ENCODE measurements at places on chromosomes 7 and 10. TPM values are rescaled to one million over a fixed set of nuclear protein-coding genes. Genes with fewer than 3 reads are reported as not detected.
A peak's percentile ranks its signal among the peaks of the same experiment; 100 is the strongest.

The MALRD1 gene
- total RNA-seq: 0.71 TPM

The ZNF853 gene
- total RNA-seq: 25.2 TPM

The NPTX2 gene
- 6.7 TPM for total RNA-seq

The NPFFR1 gene
- 0.47 TPM for total RNA-seq

The TMEM270 gene
- not detected for total RNA-seq

The RGS10 gene
- 10.8 TPM for total RNA-seq

The CRPPA gene
- 2.2 TPM for total RNA-seq

The VIPR2 gene
- 13.4 TPM for total RNA-seq

DNA sequence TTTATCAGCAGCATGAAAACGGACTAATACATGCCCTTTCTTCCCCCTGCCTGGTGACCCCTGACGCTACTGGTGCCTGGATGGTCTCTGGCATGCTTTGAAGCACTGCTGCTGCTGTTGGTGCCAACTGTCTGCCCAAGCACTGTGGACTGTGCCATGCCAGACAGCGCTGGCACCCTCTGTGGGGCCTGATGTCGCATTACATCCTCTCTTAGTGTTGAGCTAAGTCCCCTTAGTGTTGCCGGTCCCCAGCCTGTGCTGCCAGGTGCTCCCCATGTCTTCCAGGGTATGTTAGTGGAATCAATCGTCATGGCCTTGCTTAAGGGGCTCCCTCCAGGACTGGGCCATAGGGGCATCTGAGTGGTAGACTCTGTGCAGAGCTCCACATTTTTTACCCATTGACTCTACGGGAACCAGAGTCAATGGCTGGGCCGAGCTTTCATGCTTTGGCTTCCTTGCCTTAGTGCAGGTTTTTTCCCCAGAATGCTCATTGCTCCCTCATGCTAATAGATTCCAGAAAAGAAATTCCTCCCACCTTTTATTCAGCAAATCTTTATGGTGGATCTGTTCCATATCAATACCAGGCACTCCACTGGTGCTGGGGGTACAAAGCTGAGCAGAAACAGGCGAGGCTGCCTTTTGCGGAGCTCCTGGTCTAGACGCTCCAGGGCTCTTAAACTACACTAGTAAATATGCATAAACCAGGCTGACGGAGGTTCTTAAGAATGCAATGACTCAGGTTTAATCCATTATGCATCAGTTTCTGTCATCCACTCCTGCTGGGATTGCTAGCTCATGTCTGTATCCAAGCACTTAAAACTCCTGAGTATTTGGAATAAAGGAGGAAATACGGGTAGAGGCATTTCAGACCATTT is 21.8 kb upstream of the MRC1 start:
- no peaks in the 10 kb centered on the region for H3K27me3 ChIP-seq
- H3K27ac ChIP-seq: no peak overlapping the region

DNA sequence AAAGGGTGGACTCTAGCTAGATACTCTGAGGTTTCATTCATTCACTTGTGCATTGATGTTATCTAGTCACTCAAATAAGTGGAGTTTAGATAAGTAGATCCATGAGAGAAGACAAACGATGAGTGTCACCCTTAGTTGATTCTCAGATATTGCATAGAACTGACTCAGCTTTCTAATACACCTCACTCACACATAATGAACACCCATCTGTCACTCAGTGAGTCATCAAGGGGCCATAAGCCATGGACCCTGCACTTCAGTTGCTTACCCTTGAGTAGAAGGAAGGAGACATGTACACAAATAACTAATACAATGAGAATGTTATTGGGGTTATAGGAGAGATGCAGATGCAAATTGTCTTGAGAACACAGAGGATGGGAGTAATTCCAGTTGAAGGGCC is 163.8 kb downstream of the SORCS3 start:
- no peak for DNase-seq
- H3K27me3 ChIP-seq: no peaks in the 10 kb centered on the region
- H3K4me3 ChIP-seq: no peak overlapping the region
- no peaks in the 10 kb centered on the region for H3K36me3 ChIP-seq
- H3K27ac ChIP-seq: no peak overlapping the region
- no peaks in the 10 kb centered on the region for H3K4me1 ChIP-seq

- no peaks in the 10 kb centered on the region for H3K36me3 ChIP-seq
- no peaks in the 10 kb centered on the region for H3K4me1 ChIP-seq
- DNase-seq: no peak
- H3K27me3 ChIP-seq: no peaks in the 10 kb centered on the region
Measured at GRCh38 chr10:114876169-114876568, 54.6 kb downstream of the FHIP2A start.

- H3K36me3 ChIP-seq: peaks cover 13% of the 10 kb centered on the region
- H3K4me1 ChIP-seq: no peaks in the 10 kb centered on the region
- no peaks in the 10 kb centered on the region for H3K27me3 ChIP-seq
Measured at GRCh38 chr10:90998733-90999511, 78.0 kb upstream of the ANKRD1 start.

- H3K27me3 ChIP-seq: no peaks in the 10 kb centered on the region
- no peak overlapping the region for H3K4me3 ChIP-seq
- H3K4me1 ChIP-seq: no peaks in the 10 kb centered on the region
- no peak for DNase-seq
Measured at GRCh38 chr10:96906864-96907263, 74.8 kb downstream of the LCOR start.

DNA sequence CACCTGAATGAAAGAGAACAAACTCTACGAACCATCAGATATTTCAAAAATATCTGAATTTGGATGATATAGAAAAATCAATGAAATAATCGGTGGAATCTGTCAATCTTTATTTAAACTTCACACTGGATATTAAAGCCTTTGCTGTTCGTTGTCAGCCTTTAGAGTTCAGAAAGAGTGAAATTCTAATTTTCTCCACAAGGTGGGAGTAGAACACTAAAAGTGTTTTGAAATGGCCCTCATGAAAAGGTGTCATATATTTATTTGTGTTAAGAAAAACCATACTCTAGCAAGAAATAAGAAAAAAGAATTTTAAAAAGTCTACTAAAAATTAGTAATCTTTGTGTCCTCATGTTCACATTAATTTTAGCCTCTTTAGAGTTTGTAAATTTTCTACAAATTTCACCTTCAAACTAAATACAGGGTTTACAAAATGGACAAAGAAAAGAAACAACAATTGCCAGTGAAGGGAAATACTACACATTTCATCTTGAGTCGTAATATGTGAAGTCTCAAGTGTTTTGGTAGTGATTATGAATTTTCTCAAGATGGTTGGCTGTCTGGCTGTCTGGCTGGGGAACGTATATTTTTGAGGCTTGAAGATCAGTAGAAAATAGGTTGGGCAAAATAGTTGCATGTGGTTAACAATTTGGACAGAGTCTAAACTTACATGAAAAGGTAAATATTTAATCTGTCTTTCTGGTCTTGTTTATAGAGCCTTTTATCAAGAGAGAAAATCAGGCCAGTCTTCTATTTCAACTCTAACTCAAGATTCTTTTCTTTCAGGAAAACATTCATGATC is 43.7 kb downstream of the DNAJB9 start:
- H3K27ac ChIP-seq: no peak overlapping the region
- H3K27me3 ChIP-seq: no peaks in the 10 kb centered on the region
- no peaks in the 10 kb centered on the region for H3K4me1 ChIP-seq
- no peaks in the 10 kb centered on the region for H3K36me3 ChIP-seq
- DNase-seq: no peak

GRCh38 chr7:4190010-4190981 is 491.8 kb upstream of the FOXK1 start:
- no peaks in the 10 kb centered on the region for H3K4me1 ChIP-seq
- no peak overlapping the region for H3K4me3 ChIP-seq
- DNase-seq: no peak
- H3K36me3 ChIP-seq: no peaks in the 10 kb centered on the region
- no peaks in the 10 kb centered on the region for H3K27me3 ChIP-seq

GRCh38 chr10:3467052-3467951 is 294.7 kb upstream of the PITRM1 start:
- H3K4me1 ChIP-seq: peaks cover 41% of the 10 kb centered on the region
- no peaks in the 10 kb centered on the region for H3K36me3 ChIP-seq
- H3K4me3 ChIP-seq: peak overlapping the region; percentile 12
- H3K27me3 ChIP-seq: no peaks in the 10 kb centered on the region
- H3K27ac ChIP-seq: peak overlapping the region; percentile 88
- DNase-seq: peak; percentile 96

All from right atrium auricular region (tissue), 2 donors.